ENCODE measurements at places on chromosomes 3 and 15.
A peak's percentile ranks its signal among the peaks of the same experiment; 100 is the strongest.

DNA sequence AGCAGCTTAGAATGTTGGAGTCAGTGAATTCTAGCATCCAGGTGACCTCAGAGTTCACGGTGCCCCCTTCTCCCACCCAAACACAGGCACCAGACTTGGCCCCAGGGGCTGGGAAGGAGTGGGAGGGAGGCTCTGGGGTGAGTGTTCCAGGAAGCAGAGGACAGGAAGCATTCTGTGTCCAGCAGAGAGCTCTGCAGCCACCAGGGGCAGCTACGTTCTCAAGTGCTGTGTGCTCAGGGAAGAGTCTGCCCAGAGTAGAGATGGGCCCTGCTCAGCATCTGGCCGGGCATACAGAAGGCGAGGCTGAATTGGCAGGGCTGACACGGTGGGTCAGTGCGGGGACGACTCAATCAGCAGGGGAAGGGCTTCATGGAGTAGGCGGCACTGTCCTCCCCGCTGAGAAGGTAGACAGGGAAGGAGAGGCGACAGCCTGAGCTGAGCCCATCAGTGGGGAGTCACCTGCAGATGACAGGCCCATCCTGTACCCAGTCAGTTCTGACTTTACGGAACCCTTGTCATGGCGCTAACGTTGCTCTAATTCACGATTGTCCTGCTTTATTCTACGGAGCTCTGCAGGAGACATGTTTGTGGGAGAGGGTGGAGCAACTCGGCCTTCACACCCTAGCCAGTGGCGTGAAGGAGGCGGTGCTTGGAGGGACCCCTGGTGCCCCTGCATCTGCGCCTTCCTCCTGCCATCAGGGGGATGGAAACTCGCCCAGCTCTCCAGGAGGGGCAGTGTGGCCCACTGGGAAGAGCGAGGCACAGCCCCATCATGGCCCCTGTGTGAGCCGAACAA, 82.2 kb downstream of the C3orf70 start:
- no peak for DNase-seq

GRCh38 chr15:25770618-25771337, 92.3 kb downstream of the ATP10A start:
- DNase-seq: no peak

DNA sequence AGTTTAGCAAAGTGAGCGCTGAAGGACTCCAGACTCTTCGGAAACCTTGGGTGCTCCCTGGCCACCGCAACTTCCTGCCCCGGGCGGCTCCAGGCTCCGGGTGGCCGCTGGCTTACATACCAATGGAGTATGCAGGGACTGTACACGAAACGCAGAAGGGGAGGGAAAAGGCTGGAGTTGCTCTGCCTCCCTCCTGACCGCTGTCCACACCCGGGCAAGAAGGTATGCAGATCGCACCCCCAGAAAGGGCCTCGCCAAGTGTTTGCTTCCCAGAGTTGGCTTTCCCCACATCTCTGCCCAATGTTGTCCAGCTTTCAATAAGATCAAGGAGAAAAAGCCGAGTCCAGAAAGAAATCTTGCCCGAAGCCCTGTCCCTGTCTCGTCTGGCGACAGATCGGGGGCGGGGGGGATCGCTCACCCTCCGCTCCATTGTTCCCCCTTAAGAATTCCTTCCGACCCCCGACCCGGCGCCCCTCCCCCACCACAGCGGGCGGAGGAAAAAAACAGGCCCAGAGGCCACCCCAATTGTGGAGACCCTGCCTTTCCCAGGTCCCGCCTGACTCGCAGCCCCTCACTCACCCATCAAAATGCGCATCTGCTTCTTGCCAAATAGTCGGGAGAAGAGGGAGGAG, 533 bp downstream of the ARF4 start:
- peak; percentile 20 for DNase-seq

GRCh38 chr15:62505762-62506161, 340.7 kb upstream of the C2CD4B start:
- no peak for DNase-seq

DNA sequence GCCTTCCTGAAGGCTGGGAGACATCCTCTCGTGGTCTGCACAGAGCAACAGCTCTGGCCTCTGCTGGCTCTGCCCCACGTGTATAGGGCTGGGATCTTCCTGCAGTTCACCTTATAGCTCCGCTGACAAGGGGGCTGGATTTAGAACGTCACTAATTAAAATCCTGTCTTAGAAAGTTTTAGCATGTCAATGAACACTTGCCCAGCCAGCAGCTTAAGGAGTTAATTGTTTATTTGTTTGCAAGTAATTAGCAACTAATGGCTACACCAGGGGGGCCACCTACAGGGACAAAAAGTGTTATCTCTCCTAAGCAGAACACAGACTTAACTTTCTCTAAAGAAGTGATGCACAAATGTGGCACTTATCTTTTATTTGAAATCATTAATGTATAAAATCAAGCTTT, at the start of gene HESX1:
Gene HESX1, minus strand, starts transcription at position 84 of the 403 bp plus-strand sequence. Its CDS starts 60 bp downstream, at position 24.
- DNase-seq: no peak

GRCh38 chr3:114217266-114217665, 20.1 kb downstream of the ZNF80 start:
- no peak for DNase-seq

DNA sequence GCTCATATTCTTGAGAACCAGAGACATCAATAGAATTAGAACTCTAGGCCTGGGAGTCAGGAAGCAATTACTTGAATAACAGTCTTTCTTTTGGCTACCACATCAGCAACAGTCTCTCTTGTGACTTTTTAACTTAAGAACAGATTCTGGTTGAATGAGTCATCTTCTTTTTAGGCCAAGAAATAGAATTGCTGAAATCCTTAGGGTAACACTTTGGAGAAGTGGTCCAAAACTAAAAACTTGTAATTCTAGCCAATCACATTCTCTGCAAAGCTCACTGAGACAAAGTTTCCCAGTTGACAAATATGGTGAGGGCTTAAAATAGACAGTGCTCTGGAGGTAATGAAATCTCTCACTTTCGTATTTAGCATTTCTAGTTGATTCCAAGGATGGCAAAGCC, 238.0 kb downstream of the SHOX2 start:
- no peak for DNase-seq

GRCh38 chr15:65414841-65415621, 7.7 kb downstream of the IGDCC4 start:
- DNase-seq: no peak

DNA sequence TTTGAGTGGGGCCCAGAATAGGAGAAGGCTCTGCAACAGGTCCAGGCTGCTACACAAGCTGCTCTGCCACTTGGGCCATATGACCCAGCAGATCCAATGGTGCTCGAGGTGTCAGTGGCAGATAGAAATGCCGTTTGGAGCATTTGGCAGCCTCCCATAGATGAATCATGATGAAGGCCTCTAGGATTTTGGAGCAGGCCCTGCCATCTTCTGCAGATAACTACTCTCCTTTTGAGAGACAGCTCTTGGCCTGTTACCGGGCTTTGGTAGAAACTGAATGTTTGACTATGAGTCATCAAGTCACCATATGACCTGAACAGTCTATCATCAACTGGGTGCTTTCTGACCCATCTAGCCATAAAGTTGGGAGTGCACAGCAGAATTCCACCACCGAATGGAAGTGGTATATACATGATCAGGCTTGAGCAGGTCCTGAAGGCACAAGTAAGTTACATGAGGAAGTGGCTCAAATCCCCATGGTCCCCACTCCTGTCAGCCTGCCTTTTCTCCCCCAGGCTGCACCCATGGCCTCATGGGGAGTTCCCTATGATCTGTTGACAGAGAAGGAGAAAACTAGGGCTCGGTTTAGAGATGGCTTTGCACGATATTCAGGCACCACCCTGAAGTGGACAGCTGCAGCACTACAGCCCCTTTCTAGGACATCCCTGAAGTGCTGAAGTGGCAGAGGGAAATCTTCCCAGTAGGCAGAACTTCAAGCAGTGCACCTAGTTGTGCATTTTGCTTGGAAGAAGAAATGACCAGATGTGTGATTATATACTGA, 971.4 kb downstream of the MCTP2 start:
- DNase-seq: no peak
